Activated naive CD8-positive, alpha-beta T cell treated with anti-CD3 and anti-CD28 coated beads for 36 hours (primary cell): ENCODE measurements at places on chromosomes 3 and 15.

GRCh38 chr3:153974614-153975013, 146.6 kb upstream of the ARHGEF26 start:
- no peak for DNase-seq

DNA sequence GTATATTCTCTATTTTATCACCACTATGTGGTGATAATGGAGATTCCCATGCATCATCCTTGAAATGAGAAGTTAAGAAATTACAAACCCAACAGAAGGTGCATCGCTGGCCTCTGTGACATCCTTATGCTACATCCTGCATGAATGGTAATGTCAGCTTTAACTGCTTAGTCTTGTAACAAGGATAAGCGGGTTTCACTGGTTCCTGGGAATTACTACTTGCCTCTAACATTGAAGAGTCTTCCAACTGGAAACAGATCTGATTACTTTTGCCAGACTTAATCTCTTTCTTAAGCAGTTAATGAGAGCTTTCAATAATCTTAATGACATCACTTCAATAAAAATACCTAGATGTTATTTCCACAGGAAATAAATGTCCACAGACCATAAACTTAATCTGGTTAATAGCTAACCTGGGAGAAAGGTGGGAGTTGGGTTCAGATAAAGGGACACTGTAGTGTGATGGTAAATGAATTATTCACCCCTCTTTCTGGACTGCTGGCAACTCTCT, 44.0 kb downstream of the FMN1 start:
- DNase-seq = no peak

DNA sequence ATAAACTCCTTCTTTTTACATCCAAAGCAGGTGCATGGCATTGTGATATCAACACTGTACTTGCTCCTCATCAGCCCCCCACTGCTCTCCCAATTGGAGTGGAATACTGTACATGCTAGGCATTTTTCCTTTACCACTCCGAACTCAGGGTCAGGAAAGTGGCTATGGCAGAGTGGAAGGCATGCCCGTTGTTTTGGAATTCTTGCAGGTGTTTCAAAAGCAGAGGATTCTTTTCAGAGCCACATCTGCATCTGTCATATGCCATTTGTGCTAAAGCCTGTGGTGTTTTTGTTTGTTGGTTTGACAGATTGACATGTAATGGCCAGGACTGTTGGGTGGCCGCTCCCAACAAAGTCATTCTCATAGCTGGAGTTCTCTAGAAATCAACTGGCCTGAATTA, 41.7 kb downstream of the SOX2 start:
- no peak for DNase-seq

GRCh38 chr3:185393055-185393454, 30.1 kb downstream of the MAP3K13 start:
- DNase-seq = no peak

DNA sequence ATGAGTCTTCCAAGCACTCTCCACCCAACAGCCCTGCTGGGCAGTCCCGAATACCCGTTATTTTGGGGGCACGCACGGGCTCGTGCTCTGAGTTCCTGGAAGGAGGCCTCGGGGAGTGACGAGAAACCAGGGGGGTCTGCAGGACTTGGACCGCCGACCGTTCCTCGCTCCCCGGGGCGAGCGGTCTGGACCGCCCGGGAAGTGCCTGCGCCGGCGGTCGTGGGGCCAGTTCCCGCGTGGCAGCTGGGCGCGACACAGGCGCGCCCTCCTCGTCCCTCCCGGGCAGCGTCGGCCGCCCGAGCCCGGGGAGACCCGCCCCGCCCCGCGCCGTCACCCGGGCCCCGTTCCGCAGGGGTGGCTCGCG, 387 bp downstream of the GNB4 start:
- DNase-seq = no peak

- DNase-seq = no peak
Observed at GRCh38 chr15:71844916-71845315, 34.6 kb downstream of the NR2E3 start.
